ENCODE measurements at places on chromosomes 13 and 19. TPM values are rescaled to one million over a fixed set of nuclear protein-coding genes. Genes with fewer than 3 reads are reported as not detected.

Gene RGL3
- not detected for total RNA-seq

Gene TRMT1
- 37.0 TPM for total RNA-seq

Gene ZNF99
- not detected for total RNA-seq

Gene CD70
- total RNA-seq: not detected

Gene TLE2
- 0.45 TPM for total RNA-seq

Gene ZNF66
- 2.5 TPM for total RNA-seq

Gene ZNF134
- 9.1 TPM for total RNA-seq

Gene PLEKHA4
- total RNA-seq: 11.4 TPM

Gene SULT2A1
- not detected for total RNA-seq

All from bronchus fibroblast of lung (primary cell).